ENCODE measurements at places on chromosomes 5 and 9. TPM values are rescaled to one million over a fixed set of nuclear protein-coding genes. Genes with fewer than 3 reads are reported as not detected.
A peak's percentile ranks its signal among the peaks of the same experiment; 100 is the strongest.

GRCh38 chr5:128684961-128685360, 146.9 kb upstream of the FBN2 start:
- DNase-seq = no peak
- H3K36me3 ChIP-seq = no peaks in the 10 kb centered on the region
- no peak overlapping the region for H3K27ac ChIP-seq

DNA sequence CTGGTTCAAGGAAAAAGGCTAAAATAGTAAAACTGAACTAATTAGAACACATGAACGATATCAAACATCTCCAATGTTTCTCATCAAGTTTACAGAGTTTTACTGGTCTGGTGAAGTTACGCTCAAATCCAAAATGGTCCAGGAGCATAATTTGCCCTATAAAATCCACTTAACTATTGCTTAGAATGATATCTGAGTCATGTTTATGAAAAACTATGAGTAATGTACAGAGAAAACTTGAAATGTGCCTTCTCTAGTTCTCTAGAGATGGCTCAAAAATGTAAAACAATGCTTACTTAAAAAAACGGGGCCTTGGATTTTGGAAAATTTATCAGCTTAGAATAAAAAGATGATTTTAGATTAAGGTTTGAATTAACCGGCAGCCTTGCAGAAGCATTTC, 108.1 kb downstream of the FBXW11 start:
- DNase-seq = no peak
- H3K27ac ChIP-seq = no peak overlapping the region
- peaks cover 2% of the 10 kb centered on the region for H3K36me3 ChIP-seq
- H3K4me3 ChIP-seq = no peak overlapping the region

GRCh38 chr9:133682818-133683585, 46.8 kb downstream of the DBH start:
- DNase-seq = no peak
- peak overlapping the region; percentile 51 for H3K27ac ChIP-seq
- peaks cover 13% of the 10 kb centered on the region for H3K36me3 ChIP-seq
- H3K4me1 ChIP-seq = no peaks in the 10 kb centered on the region
- H3K27me3 ChIP-seq = no peaks in the 10 kb centered on the region

GRCh38 chr5:95581576-95581975, 26.7 kb downstream of the ARSK start:
- H3K27ac ChIP-seq = no peak overlapping the region
- H3K36me3 ChIP-seq = no peaks in the 10 kb centered on the region
- no peaks in the 10 kb centered on the region for H3K27me3 ChIP-seq
- H3K4me1 ChIP-seq = no peaks in the 10 kb centered on the region
- no peak overlapping the region for H3K4me3 ChIP-seq
- DNase-seq = no peak

- H3K27ac ChIP-seq = no peak overlapping the region
- H3K36me3 ChIP-seq = no peaks in the 10 kb centered on the region
- H3K4me3 ChIP-seq = no peak overlapping the region
- H3K27me3 ChIP-seq = no peaks in the 10 kb centered on the region
- peaks cover 3% of the 10 kb centered on the region for H3K4me1 ChIP-seq
These were observed 260.4 kb downstream of the ARL15 start for GRCh38 chr5:54049963-54050362.

DNA sequence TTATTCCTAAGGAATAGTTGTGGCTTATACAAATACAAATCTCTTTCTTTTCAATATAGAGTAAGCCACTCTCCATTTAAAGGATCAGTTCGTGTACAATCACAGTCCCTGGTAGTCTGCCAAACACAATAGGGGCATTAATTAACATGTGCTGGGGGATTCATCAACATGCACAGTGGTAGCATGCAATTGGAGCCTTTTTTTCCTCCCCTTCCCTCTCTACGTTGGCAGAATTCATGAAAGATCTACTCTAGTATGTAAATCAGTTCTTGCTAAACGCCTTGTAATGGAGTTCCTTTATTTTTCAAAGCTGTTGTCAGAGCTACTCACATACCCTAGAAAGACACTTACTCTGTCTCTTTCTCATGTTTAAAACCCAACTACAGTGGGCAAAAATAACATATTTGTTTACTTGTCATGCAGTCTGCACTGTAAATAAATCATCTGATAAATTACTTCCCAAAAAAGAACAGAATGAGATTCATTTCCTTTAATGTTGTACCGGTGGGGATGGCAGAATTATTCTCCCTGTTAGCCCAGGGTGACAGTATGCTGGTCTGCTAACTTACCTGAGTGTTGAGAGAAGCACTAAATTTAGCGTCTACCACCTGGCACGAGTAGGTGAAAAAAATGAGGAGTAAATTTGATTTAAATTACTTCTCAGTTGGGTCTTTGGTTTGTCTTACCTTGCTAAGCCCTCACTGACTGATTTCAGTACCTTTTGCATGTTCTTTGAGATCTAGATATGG, 341.5 kb upstream of the CCNH start:
- DNase-seq = no peak
- no peaks in the 10 kb centered on the region for H3K4me1 ChIP-seq
- no peak overlapping the region for H3K4me3 ChIP-seq
- H3K36me3 ChIP-seq = no peaks in the 10 kb centered on the region

DNA sequence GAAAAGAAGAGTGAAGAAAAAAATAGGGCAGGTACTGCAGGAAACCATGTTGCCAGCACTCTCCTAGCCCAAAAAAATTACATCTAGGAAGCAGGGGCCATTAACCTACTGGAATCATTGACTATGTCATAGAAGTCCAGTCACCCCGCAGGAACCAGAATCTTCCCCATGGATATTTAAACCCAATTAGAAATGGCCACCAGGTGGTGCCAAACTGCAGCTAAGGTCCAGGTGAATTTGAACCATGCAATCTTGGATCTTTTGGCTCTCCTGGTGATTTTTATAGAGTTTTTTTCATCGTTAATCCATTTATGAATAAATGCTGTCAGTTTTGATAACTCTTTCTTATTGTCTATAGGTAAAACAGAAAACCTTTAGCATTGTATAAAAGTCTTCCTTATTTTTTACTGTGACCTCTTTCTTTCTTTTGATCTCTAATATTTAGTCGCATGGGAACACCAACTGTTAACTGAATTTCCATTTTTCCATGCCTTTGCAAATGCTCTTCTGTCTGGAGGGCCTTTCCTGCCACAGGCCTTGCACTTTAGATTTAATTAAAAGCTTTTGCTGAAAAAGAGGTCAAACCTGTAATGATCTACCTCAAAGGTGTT, 147.5 kb upstream of the FGF10 start:
- H3K4me1 ChIP-seq = no peaks in the 10 kb centered on the region
- no peaks in the 10 kb centered on the region for H3K27me3 ChIP-seq

- H3K4me1 ChIP-seq = no peaks in the 10 kb centered on the region
These were observed 2.5 kb downstream of the SH3TC2 start for GRCh38 chr5:149060325-149060724.

The ADAMTS13 gene
- polyA plus RNA-seq = 13.3 TPM
